ENCODE measurements at places on chromosomes 13 and 19. TPM values are rescaled to one million over a fixed set of nuclear protein-coding genes. Genes with fewer than 3 reads are reported as not detected.

DNA sequence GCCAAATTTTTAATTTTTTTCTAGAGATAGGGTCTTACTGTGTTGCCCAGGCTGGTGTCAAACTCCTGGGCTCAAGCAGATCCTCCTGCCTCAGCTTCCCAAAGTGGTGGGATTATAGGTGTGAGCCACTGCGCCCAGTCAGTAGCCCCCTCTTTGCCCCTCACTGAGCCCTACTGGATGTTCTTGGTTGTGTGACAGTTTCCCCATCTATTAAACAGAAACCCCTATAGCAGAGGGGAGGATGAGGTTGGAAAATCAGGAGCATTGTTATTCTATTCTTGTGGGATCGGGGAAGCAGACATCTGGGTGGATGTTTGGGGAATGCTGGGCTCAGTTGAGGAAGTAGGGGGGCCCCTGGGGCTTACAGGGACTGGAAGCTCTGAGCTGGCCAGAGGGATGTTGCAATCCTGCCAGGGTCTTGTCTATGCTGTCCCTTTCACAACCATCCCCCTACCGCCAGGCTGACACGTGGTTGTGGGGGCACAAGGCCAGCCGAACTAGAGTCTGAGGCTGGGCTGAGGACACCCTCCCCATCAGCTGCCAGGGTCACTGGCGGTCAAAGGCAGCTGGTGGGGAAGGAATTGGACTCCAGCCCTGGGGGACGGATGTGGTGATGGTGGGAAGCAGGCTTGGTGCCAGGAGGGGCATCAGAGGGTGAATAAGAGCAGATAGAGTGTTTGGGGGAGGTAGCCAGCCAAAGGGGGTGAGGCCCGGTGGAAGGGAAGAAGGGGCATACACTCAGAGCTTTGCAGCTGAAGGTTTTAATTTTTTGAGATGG, 10.9 kb downstream of the APOC1 start:
- peak; percentile 91 for DNase-seq

RETN gene
- 0.48 TPM for total RNA-seq

DNA sequence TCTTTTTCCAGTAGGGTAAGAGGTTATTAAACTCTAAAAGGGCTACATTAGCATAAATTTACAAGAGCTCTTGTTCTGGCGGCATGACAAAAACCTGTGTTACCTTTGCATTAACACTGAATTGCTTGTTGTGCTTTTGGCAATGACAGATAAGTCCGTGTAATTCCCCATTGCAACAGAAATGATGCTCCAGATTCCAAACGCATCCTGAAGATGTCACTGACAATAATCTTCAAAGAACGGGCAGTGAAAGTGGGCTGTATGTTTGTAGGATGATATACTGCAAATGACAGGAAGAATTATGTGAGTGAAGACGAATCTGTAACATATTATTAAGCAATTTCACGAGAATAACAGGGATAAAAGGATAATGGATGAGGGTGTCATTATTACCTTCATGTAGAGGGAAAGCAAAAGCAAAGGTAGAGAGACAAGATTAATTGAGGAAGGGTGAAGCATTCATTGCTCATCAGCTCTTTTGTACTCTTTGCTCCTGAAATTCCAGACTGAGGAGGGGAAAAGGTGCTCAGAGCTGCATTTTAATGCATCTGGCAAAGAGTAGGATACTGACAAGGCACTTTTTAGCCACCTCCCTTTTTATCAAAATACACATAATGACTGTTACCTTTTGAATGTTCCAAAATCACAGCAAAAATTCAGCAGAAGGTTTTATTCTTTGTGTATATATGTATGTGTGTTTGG, 38.5 kb upstream of the MAB21L1 start:
- no peak for DNase-seq

DNA sequence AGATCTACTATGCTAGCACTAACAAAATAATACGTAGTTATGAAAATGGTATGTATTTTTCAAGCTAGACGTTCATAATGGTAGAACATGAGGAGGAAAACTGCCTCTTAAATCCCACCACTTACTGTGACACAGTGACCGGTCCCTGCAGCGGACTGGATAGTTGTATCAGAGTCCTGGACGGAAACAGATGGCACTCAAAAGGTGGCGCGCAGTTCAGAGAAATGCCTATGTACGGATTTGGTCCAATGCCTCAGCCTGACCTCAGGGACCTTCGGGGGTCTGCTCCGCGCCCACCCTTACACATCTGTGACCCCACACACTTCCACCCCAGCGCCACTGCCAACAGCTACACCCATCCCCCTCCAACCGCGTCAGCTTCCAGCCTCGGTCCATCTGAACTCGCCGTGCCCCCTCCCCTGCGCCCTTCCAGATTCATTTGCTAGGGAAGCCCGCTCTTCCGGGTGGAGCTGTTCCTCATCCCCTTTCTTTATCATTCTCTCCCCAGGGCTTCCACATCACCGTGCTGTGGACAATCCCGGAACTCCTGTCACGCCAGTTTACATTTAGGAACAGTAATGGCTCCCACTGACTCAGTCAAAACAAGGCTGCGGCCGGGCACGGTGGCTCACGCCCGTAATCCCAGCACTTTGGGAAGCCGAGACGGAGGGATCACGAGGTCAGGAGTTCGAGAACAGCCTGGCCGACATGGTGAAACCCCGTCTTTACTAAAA, 792 bp upstream of the LENG8 start:
- peak; percentile 72 for DNase-seq

GRCh38 chr19:3770136-3770999, 1.7 kb downstream of the RAX2 start:
- no peak for DNase-seq

FLT3LG gene
- total RNA-seq = 3.6 TPM

MED4 gene
- 40.8 TPM for total RNA-seq

CLEC17A gene
- total RNA-seq = not detected

RNASEH2A gene
- total RNA-seq = 6.3 TPM

GRCh38 chr13:39565036-39565949, 37.7 kb downstream of the LHFPL6 start:
- no peak for DNase-seq

GRCh38 chr13:37929308-37929707, 59.7 kb upstream of the TRPC4 start:
- DNase-seq = no peak

IGFL2 gene
- not detected for total RNA-seq

DNA sequence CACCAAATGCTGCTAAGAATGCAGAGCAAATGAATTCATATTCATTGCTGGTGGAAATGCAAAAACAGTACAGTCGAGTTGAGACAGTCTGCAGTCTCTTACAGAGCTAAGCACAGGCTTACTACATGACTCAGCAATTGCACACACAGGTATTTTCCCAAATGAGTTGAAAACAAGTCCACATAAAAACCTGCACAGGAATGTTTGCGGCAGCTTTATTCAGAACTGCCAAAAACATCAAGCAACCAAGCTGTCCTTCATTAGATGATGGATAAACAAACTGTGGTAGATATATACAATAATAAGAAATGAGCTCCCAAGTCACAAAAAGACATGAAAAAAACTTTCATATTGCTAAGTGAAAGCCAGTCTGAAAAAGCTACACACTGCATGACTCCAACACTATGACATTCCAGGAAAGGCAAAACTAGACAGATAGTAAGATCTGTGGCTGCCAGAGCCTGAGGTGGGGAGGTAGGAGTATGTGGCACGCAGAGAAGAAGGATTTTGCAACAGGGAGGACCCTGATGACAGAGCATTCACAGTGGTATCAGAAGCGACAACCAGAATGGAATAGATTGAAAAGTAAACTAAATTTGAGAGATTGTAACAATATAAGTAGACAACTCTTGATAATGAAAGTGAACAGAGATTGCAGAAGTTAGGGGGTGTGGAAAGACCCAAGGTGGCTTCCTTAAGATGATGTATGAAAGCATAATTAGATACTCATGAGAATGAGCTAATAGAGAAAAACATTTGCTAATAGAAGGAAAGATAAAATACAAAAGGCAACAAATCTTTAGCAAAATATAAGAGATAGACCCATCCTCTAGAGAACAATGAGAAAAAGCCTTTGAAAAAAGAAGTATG, 52.7 kb downstream of the TSC22D1 start:
- no peak for DNase-seq

GRCh38 chr19:6417713-6418561, 6.7 kb downstream of the KHSRP start:
- no peak for DNase-seq

NKG7 gene
- total RNA-seq = 2.3 TPM

DNA sequence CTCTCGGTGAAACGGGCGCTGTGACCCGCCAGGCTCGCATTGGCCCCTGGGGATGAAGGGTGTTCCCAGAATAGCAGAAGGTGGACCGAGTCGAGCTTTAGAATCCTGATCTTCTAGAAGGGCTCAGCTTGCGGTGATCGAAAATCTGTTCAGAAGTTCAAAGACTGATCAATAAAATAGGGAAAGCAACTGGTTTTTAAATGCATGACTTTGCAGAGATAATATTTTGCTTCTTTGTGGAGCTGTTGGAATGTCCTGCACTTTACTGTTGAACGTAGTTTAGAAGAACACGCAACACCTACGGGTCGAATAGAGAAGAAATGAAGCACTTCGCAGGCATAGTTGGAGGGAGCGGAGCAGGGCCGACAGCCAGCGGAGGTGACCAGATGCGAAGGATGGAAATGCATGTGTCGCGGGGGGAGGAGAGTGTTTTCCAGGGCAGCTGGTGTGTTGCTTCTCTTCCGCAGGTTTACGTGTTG, 766 bp downstream of the CEBPG start:
- no peak for DNase-seq

DNA sequence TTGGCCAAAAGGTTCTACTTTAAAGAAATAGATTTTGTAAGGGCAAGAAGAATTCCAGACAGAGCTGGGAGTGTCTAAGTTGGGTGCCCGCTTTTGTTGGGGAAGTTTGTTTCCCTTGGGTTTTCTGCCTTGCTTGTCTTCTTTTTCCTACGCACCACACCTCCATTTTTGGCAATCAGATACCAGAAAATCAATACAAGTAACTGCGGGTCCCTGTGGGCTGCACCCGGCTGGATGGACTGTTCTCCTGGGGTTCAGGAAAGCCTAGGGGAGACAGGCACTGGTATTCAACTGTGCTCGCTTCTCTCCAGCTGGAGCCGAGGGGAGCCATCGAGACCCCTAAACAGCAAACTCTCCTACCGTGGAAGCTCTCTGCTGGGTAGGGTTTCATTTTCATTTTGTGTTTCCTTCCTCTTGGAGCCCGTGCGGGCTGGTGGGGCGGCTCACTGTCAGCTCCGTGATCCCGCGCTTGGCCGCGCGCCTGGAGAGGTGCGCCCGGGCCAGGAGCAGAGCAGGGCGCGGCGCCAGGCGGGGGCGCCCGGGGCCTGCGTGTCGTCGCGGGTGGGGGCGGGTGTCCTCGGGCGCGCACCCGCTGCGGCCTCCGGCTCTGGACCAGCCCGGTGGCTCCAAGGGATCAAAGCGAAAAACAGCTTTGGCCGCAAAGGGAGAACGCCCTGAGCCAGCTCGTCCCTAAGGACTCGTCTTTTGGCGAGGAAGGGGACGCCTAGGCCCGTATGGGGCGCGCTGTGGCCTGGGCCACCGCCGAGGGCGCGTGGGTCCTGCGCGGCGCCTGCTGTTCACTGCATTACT, 347.2 kb downstream of the ZNF536 start:
- peak; percentile 86 for DNase-seq

Data from Right ventricle myocardium superior (tissue), 1 donor.